ENCODE measurements at places on chromosomes 6 and 20.

DNA sequence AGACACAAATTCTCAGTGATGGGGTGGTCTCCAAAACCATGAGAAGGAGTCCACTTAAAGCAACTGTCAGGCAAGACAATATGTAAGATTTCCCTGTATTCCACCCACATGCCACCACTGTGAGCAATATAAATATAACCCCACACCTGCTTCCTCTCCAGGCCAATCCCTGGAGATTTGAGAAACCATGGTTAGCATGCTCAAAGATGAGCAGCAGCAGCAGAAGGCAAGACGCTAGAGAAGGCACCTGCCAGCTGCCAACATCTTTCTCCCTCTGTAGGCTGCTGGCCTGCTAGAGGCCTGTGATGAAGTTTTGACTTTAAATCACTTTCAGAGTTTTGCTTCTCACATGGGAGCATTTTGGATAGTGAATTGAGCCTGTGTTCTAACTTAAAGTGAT lies 7.9 kb upstream of the SOD2 start:
- DNase-seq: no peak

- DNase-seq: peak; percentile 25
Measured at GRCh38 chr20:63911176-63911575, 16.2 kb downstream of the DNAJC5 start.

GRCh38 chr20:36454698-36455427 lies 86.5 kb upstream of the MYL9 start:
- DNase-seq: peak; percentile 17

GRCh38 chr20:38152175-38152620 lies 12.9 kb downstream of the TGM2 start:
- no peak for DNase-seq

DNA sequence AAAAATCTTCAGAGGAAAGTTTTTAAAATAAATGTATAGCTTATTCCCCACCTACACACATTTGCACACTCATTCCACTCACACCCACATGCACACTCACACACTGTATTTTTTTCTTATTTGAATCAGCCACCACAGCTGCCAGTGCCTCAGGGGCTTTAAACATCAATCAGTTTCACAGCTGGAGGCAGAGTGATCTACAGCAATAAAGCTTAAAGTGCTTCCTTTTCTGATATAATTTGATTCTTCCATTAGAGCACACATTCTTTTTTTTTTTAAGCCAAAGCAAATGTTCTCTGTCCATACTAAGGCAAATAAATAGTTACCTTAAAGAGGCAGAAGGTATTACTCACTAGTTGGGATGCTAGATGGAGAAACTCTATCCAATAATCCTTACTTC lies 498.8 kb upstream of the POU3F2 start:
- DNase-seq: no peak

DNA sequence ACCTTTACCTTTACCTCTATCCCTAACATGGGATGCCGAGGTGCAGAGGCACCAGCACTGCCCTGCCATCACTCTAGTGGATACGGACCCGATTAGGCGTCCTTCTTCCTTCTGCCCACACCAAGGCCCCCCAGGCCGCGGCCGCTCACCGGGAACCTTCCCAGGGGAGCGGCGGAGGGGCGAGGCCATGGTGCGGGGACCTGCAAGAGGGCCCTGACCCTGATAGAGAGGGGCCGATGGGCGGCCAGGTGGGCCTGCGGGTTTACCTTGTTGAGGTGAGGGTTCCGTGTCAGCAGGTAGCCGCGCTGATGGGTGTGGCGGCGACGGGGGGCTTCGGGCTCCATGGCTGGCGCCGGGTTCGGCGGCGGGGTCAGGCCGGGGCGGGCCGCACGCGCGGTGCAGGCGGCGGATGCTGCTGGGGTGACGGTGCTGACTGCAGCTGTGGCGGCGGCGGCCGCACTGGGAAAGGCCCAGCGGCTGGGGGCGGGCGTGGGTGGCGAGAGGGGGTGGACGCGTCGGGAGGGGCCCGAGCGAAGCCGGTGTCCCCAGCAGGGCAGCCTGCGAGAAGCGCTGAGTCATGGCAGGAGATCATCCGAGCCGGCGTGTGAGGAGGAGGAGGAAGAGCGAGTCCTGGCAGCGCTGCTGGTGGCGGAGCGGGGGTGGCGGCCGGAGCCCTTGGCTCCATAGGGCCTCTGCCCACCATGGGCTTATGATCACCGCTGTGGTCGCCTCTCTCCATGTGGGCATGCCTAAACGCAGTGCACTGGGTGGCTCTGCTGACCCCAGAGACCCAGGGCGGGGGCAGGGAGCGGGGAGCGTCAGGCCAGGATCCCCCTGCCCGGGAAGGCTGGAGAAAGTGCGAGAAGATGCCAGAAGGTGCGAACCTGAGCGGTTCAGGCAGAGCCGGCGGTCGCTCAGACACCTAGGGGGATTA lies at the start of gene ME1:
Gene ME1, minus strand, starts transcription at position 441 of the 934 bp plus-strand sequence. Its CDS starts 97 bp downstream, at position 344.
- DNase-seq: peak; percentile 90

DNA sequence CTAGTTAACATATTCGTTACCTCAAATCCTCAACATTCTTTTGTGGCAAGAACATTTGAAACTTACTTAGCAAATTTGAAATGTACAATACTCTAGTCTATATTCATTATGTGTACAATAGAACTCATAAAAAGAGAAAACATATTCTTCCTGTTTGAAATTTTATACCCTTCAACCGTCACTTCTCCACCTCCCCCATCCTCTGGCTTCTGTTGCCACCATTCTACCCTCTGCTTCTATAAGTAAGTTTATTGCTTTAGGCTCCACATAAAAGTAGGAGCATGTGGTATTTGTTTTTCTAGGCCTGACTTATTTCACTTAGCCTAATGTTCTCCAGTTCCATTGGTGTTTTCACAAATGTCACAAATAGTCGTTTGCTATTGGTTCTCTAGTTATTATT lies 205.3 kb downstream of the TENT5A start:
- DNase-seq: no peak

DNA sequence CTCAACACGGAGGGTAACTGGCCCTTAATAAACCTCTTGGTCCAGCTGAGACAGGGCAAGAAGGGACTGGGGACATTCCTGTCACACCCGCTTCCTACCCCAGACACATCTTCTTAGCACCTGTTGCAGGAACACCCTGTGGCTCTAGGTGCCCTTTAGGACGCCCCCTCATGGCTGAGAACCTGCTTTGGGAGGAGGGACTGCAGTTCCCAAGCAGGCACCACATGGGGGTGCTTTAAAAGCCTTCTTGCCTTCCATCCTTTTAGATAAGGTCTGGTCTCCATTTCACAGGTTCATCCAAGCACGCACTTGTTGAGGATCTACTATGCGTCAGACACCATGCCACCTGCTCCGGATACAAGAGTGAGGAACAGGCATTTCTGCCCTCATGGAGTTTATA lies 26.6 kb downstream of the NSFL1C start:
- DNase-seq: peak; percentile 54

DNA sequence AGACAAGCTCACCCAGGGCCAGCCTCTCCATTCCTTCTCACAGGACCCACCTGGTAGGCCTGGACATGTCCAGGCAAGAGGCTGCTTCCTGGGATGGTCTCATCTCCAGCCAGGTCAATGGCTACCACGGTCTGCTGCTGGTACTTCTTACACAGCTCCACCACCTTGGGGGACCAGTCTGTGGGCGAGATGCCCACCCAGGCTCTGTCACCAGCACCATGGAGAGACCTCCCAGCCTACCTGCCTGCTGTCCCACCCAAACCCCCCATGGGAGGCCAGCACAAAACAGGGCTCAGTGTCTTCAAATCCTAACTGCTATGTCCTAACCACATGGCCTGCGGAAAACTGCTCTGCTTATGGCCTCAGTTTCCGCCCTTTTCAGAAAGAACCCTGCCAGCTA lies 27.3 kb downstream of the ADA start:
- DNase-seq: no peak

DNA sequence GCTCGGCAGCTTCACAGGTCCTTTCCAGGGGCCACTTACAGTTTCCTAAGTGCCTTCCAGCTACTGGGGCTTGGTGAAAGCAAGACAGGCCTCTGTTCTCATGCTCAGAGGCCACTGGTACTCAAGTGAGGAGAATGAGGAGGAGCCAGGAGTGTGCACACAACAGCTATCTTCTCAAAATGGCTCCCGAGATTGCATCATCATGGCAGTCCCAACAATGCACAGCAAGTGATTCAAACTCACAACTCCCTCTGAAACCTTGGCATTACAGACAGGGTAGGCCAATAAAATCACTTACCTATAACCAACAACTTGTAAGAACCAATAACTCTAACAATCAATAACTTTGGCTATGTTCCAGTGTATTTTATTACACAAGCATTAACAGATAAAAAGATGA lies 77.4 kb downstream of the RALGAPA2 start:
- no peak for DNase-seq

DNA sequence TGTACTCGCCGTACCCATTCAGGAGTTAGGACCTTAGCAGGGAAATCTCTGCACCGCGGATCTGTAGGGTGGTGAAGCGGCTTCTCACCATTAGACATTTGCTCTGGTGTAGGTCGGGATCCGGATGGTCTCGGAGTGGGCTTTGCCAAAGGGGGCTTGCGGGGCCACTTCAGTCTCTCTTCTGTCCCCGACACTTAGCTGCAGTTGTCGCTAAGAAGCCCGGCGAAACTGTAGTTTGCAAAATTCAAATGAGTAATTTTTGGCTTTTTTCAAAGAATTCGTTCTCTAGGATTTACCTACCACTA lies 433 bp downstream of the QRSL1 start:
- no peak for DNase-seq

- DNase-seq: no peak
Measured at GRCh38 chr6:135129136-135129856, 51.8 kb upstream of the MYB start.

GRCh38 chr6:113380591-113380990 lies 476.6 kb upstream of the MARCKS start:
- DNase-seq: no peak

DNA sequence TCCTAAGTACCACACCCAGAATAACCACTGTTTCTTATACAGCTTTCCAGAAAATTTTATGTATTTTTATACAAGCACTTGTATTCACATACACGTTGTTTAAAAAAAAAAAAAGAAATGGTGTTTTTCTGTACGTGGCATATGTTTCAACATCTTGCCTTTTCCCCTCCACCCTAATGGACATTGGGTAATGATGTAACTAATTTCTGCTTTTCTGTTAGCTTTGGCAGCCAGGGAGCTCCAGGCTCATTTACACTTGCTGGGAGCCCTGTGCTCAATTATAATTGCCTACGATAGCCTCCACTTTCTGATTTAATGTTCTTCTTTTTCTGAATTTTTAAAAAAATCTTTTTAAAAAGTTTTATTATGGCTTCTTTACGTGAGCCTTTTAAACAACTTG lies 352.4 kb downstream of the UTRN start:
- no peak for DNase-seq

- no peak for DNase-seq
Measured at GRCh38 chr6:484086-484745, 92.7 kb downstream of the IRF4 start.

GRCh38 chr6:169337886-169338445 lies 84.3 kb upstream of the THBS2 start:
- DNase-seq: no peak

GRCh38 chr6:169859978-169860703 lies 108.7 kb downstream of the ERMARD start:
- no peak for DNase-seq

GRCh38 chr20:32819992-32820697 lies 391 bp downstream of the MAPRE1 start:
- peak; percentile 91 for DNase-seq

- DNase-seq: no peak
Measured at GRCh38 chr20:52432740-52433139, 241.2 kb upstream of the ZFP64 start.

DNA sequence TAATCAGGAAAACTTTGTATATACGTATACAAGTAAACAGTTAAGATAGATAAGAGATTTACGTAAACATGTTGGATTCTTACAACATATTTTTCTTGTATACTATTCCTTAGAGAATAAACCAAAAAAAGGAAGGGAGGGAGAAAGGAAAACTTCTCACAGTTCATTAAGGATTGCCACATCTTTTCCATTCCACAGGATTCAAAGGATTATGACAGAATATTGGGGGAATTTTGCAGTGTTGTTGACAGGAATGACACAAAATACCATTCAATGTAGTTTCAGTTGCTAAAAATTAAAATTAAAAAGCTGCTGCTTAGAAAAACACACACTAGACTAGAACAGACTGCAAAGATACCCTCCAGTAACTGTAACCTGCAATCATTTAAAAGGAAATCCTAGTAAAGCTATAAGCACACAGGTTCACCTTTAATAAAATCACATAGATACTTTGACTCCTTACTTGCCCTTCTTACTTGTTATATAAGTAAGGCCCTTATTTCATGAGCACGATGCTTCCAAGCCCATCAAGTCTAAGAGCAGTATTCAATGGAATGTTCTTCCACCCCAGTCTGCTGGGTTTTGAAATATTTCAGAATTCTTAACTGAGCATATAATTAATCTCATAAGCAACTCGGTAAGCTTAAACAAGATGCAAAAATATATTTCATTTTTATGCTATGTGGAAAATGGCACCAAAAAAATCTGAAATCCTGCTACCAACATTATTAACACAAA lies 107.8 kb downstream of the SMLR1 start:
- DNase-seq: no peak

DNA sequence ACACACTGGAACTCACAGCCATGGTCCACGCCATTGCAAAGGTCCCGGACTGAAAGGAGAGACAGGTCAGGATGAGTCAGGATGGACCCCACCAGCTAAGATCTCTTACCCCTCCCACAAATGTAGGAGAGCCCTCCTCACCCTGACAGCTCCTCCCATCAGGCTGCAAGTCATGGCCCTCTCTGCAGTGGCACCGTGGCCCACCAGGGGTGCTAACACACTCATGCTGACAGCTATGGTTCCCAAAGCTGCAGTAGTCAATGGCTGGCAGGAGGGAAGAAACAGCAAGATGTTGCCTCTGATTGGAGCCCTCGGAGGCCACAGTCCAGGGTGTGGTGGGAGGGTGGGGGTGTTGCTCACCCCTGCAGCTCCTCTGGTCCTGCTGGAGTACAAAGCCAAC lies 5.7 kb upstream of the RBPJL start:
- peak; percentile 67 for DNase-seq

DNA sequence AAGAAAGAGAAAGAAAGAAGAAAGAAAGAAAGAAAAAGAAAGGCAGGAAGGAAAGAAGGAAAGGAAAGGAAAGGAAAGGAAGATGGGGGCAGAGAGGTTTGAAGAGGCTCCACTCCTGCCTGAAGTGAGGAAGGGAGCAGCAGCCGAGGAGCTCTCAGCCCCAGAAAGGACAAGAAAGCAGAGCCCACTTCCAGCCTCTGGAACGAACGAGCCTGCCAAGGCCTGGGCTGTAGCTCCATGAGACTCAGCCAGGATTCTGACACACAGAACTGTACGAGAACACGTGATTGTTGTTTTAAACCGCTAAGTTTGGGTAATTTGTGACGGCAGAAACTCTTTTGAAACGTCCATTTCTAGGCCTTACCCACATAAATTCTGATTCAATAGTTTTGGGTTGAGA lies 69.5 kb downstream of the TTLL2 start:
- no peak for DNase-seq

- peak; percentile 89 for DNase-seq
Measured at GRCh38 chr6:32968867-32969684, 682 bp downstream of the BRD2 start.

DNA sequence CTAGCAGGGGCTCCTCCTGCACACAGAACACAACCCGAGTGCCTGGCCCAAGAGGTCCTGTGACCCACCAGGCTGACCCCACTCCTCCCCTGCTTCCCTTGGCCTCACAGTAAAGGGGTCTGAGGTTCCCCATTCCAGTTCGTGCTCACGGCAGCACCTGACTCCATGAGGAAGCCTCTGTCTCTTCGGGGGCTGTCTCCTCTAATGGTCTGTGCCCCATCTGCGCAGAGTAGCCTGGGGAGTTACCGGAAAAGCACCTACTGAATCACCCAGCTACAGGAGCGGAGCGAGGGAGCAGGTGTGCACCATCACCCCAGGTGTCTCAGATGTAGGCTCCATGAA lies 93.2 kb downstream of the ASXL1 start:
- DNase-seq: no peak
